ENCODE measurements at places on chromosomes 3 and 15.

DNA sequence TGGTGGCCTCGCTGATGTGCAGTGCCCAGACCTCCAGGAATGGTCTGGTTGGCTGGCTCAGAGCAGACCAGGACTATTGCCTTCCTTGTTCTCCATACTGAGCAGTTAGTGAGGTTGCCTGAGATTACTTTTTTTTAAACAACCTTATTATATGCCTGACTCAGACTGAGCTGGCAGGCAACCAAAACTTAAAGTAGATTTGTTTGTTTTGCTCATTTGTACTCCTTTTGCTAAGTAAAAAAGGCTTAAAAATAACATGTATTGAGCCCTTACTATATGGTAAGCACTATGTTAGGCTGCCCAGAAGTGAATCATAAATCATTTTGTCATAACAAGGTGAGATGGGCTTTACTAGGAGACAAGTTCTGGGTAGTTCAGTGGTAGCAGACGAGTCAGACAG lies 92.4 kb downstream of the GHSR start:
- DNase-seq: no peak

DNA sequence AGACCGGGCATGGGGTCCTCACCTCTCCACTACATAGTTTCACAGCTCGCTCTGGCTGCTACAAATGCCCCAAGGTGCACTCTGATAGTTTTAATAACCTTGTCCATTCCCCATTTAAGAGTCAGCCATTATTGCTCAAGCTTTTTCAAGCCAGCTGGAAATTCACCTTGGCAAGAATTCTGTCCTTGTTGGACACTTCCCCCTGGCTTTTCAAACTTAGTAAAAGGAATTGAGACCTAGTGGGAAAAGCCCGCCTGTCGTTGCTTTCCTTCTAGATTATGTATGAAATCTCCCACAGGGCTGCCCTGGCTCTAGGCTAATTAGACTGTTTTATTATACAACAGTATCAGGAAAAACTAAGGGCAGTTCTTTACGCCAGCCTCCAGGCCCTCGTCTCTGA lies 293.7 kb upstream of the GADL1 start:
- no peak for DNase-seq

DNA sequence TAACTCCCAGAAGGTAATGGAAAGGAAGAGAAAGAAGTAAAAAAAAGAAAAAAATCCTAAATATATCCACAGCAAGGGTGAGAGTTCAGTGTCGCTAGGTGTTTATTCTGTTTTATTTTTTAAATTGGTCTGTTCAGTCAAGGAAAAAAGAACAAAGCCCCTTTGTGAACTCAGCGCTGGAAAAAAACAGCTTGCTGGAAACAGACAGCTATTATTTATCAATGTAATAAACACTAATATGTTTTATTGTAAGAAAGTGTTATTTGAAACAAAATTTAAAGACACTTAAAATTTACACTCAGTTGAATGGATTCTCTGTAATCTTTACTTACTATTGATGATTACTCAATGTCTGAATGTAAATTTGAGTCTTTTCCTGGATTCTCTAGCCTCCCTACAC lies 32.3 kb upstream of the LEKR1 start:
- DNase-seq: no peak

DNA sequence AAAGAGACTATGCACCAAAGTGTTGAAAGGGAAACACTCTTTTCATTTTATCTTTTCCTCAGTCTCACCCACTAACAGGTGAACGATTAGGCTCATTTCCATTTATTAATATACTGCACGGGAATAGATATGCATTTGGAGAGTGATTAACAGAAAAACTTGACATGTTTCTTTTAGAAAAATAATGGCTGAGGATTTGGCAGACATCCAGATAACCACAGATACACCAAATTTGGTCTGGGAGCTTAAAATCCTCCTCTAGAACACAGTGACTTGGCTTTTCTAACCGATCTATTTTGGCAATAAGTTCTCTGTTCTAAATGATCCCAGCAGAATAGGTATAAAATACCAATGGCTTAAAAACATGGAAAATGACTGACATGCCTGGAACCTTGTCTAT lies 459.3 kb upstream of the SGO1 start:
- no peak for DNase-seq

GRCh38 chr15:52288986-52289385 lies 6.6 kb downstream of the MYO5C start:
- no peak for DNase-seq

- DNase-seq: no peak
These were observed 42.6 kb upstream of the TP63 start for GRCh38 chr3:189588475-189589178.

- no peak for DNase-seq
These were observed 186.8 kb downstream of the SATB1 start for GRCh38 chr3:18238332-18238731.

GRCh38 chr3:13654330-13655060 lies 105.6 kb downstream of the FBLN2 start:
- peak; percentile 52 for DNase-seq

DNA sequence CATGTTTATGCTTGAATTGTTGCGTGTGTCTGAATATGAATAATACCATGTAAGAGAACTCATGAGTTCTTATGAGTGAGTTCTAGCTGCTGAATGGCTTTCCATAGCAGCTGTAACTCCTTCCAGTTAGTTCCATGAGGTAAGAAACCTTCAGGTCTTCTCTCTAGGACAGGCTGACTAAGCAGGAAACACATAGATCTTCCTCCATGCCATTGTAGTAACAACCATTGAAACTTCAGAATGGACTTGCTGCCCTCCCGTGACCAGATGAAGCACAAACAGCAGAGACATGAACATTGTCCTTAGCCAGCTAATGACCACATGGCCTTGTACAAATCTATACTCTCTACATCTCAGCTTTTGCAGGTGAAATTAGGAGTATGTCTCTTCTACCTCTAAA lies 200.0 kb downstream of the ZNF385D start:
- no peak for DNase-seq

- no peak for DNase-seq
These were observed 34.0 kb downstream of the BHLHE40 start for GRCh38 chr3:5013021-5013906.
